ENCODE measurements at places on chromosomes 6 and 20.

GRCh38 chr6:14964556-14965270 lies 281.2 kb upstream of the JARID2 start:
- no peak for DNase-seq

DNA sequence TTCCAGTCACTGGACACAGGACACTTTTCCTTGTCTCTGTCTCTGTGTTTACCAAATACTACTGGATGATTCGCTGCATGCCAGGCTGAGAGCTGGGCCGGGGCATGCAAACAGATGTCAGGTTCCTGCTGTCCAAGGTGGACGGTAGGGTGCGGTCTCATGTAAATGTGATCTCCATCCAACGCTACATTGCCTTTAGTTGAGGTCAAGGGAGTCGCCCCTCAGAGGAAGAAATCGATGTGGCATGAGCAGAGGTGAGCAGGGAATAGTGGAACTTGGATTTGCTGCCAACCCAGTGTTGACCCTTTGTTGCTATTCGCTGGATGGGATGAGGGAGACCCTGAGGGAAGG lies 9.8 kb upstream of the TOX2 start:
- no peak for DNase-seq

GRCh38 chr6:74690365-74690764 lies 515.5 kb downstream of the COL12A1 start:
- no peak for DNase-seq

DNA sequence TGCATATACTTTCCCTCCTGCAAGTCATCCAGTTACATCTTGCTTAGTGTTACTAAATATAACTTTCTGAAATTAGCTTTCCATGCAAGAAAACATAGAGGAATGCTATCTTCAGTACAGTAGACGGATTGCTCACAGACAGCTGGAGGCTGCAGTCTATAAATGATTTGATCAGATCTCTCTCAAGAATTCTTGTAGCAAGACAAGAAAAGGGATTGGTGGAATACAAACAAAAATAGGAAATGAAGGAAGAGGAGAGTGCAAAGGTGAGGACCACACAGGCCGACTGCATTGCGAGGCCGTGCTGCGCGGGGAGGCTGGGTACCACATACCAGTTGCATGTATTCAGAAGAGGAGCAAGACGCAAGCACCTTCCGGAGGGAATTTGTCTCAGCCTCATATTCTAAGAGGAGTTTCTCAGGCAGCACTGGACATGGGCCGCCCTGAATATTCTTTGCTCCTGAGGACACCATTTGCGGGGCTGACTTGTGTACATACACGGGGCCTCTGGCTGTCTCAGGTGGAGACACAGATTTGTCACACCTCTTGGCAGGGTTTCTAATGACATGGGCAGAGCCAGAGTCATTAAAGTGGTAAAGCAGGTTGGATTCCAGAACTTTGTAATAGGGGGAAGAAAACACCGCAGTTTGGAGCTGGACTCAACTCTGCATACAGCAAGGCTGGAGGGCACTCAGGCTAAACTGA lies 22.7 kb upstream of the KIF25 start:
- DNase-seq = no peak

GRCh38 chr6:143822584-143823024 lies 20.5 kb upstream of the LTV1 start:
- DNase-seq = no peak

- no peak for DNase-seq
Observed at GRCh38 chr6:116351101-116351500, 19.6 kb upstream of the DSE start.

GRCh38 chr6:131954059-131954774 lies 3.0 kb upstream of the CCN2 start:
- DNase-seq = no peak

DNA sequence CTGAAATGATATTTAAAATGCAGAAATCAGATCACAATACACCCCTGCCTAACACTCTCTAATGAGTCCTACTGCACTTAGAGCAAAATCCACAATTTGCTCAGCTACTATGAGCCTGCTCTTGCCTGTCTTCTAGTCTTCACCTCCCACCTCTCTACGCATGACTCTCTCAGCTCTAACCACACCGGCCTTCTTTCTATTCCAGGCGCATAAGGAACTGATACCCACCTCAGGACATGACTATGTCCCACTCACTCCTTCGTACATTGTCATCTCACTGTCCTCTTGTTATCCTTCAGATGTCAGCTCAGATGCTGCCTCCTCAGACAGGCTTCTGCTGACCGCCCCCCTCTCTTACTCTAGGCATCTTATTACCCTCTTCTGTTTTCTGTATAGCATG lies 201.0 kb upstream of the FLRT3 start:
- DNase-seq = no peak

GRCh38 chr6:11320914-11321597 lies 88.6 kb upstream of the NEDD9 start:
- DNase-seq = no peak

GRCh38 chr6:157521362-157522335 lies 140.7 kb downstream of the ZDHHC14 start:
- no peak for DNase-seq

GRCh38 chr6:157840261-157840660 lies 17.2 kb downstream of the SNX9 start:
- DNase-seq = no peak

DNA sequence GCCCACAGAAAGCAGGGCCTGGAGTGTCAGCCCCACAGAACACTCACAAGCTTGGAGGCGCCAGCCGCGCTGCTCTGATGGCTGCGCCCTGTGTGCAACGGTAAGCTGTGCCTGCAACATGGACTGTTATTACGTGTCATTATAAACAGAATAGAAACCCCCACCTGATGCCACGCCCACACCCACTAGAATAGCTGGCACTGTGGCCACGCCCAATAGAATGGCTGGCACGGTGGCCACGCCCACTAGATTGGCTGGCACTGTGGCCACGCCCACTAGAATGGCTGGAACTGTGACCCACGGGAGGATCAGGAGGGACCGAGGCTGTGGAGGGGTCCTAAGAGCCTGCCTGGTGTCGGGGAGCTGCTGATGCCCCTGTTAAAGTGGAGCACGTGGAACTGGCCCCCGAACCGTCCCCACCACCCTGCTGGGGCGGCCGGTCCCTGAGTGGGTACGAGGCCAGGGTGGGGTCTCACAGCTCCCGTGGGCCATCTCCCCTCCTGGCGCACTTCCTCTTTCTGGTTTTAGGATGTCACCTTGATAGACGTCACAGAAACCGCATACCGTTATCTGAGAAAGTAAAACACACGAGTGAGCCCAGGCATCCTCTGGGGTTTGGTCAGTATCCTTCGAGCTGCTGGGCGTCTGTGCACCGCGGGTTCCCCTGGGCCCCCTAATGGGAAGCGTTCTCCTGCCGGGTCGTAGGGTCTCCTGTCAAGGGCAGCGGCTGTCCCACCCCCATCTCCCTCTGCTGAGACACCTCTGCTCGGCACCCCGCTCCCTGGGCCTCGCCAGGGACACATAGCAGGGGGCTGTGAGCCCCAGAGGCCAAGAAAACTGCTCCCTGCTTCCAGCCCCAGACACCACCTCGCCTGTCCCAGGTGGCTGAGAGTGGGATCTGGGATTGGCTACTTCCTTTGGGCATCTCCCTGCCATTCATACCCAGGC lies 25.4 kb downstream of the SLC17A9 start:
- DNase-seq = peak; percentile 74

DNA sequence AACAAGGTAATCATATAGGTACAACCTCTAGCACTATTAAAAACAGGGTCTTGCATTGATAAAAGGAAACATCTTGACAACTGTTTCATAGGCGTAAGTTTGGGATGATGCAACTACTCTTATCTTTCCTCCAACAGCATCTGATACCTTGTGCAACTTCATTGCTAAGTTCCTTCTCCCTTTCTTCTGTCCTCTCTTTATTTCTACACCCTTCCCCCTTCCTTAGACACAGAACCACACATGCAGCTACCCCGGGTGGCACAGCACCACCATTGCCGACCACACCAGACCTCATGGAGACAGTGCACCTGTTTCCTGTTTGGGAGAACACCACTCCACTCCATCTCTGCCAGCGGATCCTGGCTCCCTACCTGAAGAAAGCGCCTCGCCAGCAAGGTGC lies 14.4 kb downstream of the MYB start:
- no peak for DNase-seq

DNA sequence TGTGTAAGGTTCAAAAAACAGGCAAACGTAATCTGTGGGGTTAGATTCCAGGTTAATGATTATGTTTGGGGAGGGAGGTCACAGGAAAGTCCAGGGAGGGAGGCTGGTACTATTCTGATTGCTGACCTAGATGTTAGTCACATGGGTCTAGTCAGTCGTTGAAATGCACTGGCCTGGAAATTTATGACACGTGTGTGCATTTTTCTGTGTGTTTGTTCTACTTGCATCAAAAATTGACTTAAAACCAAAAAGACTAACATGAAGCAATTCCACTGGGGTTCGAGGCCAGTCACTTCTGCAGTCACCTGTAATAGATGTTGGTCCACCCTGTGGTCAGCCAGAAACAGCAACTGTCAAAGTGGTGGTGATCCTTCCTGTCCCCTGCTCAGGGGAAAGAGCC lies 104.2 kb upstream of the MLN start:
- DNase-seq = no peak

GRCh38 chr6:133130863-133131262 lies 110.3 kb upstream of the EYA4 start:
- no peak for DNase-seq

- DNase-seq = no peak
Observed at GRCh38 chr6:37005061-37005810, at the start of gene FGD2. TSS of gene FGD2 (plus strand) at chr6:37005655. CDS start at chr6:37005818, 163 bp downstream.

GRCh38 chr6:89950879-89951391 lies 56.7 kb downstream of the GJA10 start:
- no peak for DNase-seq

DNA sequence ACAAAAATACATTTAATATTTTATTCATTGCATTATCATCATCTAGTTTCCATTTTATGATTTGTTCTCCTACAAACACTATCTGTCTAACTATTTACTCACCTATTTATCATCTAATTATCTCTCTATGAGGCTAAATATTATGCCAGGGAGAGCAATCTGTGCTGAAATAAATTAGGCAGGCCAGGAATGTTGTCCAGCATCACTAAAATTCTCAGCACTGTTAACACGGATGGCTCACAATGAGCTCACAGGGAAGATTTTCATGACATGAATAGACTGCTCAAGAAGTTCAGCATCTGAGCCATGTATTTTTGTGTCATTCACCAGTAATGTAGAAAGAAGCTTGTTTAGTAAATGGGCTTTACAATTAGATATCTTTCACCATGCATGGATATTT lies 1277.2 kb downstream of the GRIK2 start:
- DNase-seq = no peak

- DNase-seq = no peak
Observed at GRCh38 chr6:163415620-163416556, 1.4 kb downstream of the QKI start.

GRCh38 chr6:88220493-88220892 lies 54.3 kb upstream of the CNR1 start:
- no peak for DNase-seq

GRCh38 chr6:83514466-83514865 lies 2.1 kb downstream of the PRSS35 start:
- no peak for DNase-seq

GRCh38 chr6:2221726-2222274 lies 23.6 kb downstream of the GMDS start:
- no peak for DNase-seq

DNA sequence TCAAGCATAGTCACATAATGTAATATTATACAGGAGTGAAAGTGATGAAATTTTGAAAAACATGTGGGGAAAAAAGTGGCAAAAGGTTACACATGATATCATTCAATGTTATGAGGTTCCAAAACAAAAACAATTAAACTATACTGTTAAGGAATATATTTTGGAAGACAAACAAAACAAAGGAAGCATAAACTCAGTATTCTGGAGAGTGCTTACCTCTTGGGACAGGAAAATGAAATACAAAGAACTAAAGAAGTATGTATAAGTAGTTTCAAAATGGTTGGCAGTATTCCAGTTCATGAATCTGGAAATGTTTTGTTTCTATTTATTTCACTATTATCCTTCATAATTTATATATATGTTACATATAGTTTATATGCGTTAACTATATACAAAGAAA lies 213.5 kb downstream of the MOXD1 start:
- DNase-seq = no peak

GRCh38 chr6:143632894-143633293 lies 44.9 kb upstream of the PHACTR2 start:
- DNase-seq = no peak

- DNase-seq = no peak
Observed at GRCh38 chr6:111377558-111378120, 105.4 kb downstream of the REV3L start.

All from stimulated activated CD8-positive, alpha-beta memory T cell treated with anti-CD3 and anti-CD28 coated beads, Interleukin-2, amount 100 ng/mL, for 1 hour (primary cell).